ENCODE measurements at places on chromosomes 16 and 17. TPM values are rescaled to one million over a fixed set of nuclear protein-coding genes. Genes with fewer than 3 reads are reported as not detected.

- no peak overlapping the region for H3K4me3 ChIP-seq
- H3K36me3 ChIP-seq = peaks cover 25% of the 10 kb centered on the region
- DNase-seq = peak; percentile 30
- H3K27ac ChIP-seq = peak overlapping the region; percentile 64
- H3K27me3 ChIP-seq = no peaks in the 10 kb centered on the region
- peaks cover 18% of the 10 kb centered on the region for H3K4me1 ChIP-seq
These were observed 16.8 kb downstream of the PDK2 start for GRCh38 chr17:50111673-50112655.

DNA sequence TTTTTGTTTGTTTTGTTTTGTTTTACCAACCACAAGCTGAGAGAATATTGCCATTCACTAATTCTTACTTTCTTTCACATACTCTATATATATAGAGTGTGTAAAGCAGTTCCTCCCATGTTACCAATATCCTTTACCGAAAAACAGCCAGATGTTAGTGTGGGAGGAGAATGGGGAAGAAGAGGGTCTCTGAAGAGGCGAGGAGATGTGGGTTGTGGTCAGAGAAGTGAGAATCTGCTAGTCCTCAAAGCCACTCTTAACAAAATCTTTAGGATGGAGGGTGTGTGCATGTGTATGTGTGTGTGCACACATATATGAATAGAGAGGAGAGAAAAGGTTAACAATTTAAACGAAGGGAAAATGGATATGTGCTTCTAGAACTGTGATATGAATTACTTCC is 80.6 kb downstream of the TUBD1 start:
- H3K27ac ChIP-seq = no peak overlapping the region
- no peak overlapping the region for H3K4me3 ChIP-seq
- no peaks in the 10 kb centered on the region for H3K4me1 ChIP-seq
- no peaks in the 10 kb centered on the region for H3K36me3 ChIP-seq

The CPNE7 gene
- not detected for total RNA-seq

GRCh38 chr17:2337544-2338314 is 428 bp downstream of the SGSM2 start:
- H3K27ac ChIP-seq = peak overlapping the region; percentile 84
- H3K4me1 ChIP-seq = peaks cover 8% of the 10 kb centered on the region
- H3K36me3 ChIP-seq = peaks cover 23% of the 10 kb centered on the region

DNA sequence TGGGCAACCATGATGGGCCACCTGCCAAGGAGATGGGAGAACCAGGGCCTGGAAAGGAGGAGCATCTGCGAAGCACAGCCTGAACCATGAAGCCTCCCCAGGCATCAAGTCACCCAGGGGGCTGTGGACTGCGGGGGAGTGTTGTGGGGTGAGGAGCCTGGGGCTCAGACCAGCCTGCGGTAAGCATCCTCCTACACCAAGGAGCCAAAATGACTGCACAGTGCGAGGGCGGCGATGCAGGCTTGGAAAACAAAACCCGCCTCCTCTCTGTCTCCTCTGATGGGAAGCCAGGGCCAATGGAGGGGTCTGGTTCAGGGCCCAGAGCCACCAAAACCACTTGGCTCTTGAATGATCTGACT is 18.1 kb upstream of the MAF start:
- no peak overlapping the region for H3K27ac ChIP-seq
- no peaks in the 10 kb centered on the region for H3K36me3 ChIP-seq
- H3K4me1 ChIP-seq = no peaks in the 10 kb centered on the region

GRCh38 chr16:14501331-14502255 is 128.5 kb downstream of the PARN start:
- H3K27me3 ChIP-seq = no peaks in the 10 kb centered on the region
- H3K36me3 ChIP-seq = no peaks in the 10 kb centered on the region
- H3K27ac ChIP-seq = peak overlapping the region; percentile 73

DNA sequence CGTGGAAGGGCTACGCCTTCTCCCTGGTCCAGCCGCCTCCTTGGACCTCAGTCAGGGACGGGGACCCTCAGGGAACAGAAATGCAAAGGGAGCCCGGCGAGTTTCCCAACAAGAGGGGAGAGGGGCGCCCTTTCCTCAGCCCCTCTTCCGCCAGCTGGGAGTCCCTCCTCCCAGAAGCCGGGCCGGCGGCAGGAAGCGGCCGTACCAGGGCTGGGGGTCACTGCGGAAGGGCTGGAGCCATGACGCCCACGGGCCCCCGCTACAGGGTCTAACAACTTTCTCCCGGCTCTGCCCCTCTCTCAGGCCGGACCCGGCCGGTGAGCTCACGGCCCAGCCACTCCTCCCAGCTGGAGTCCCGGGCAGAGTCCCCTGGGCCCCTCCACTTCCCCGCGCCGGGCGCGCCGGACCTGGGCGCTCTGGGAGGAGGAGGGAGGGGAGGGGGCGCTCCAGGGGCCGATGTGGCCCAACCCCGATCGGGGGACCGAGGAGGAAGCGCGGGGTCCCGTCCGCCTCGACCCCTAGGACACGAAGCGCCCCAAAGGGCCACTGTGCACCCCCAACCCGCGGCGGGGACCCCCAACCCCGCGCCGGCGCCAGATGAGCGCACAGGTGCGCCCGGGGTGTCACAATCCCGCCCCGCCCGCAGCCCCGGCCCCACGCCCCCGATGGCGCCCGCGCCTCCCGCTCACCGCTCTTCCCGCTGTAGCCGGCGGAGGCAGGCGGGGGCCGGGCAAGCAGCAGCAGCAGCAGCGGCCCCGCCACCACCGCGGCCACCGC is 578 bp downstream of the PGAP6 start:
- DNase-seq = no peak
- peak overlapping the region; percentile 40 for H3K27ac ChIP-seq
- H3K27me3 ChIP-seq = no peaks in the 10 kb centered on the region
- H3K4me1 ChIP-seq = peaks cover 28% of the 10 kb centered on the region

- no peak for DNase-seq
- H3K27ac ChIP-seq = no peak overlapping the region
- no peaks in the 10 kb centered on the region for H3K36me3 ChIP-seq
- H3K4me1 ChIP-seq = peaks cover 5% of the 10 kb centered on the region
- H3K27me3 ChIP-seq = peaks cover 73% of the 10 kb centered on the region
These were observed 3.9 kb upstream of the HOXB5 start for GRCh38 chr17:48597528-48597777.

The ATAD5 gene
- 1.5 TPM for total RNA-seq

GRCh38 chr16:67529582-67530012 is 968 bp downstream of the RIPOR1 start:
- peak overlapping the region; percentile 80 for H3K27ac ChIP-seq
- H3K4me3 ChIP-seq = peak overlapping the region; percentile 38
- no peak for DNase-seq
- peaks cover 31% of the 10 kb centered on the region for H3K4me1 ChIP-seq

DNA sequence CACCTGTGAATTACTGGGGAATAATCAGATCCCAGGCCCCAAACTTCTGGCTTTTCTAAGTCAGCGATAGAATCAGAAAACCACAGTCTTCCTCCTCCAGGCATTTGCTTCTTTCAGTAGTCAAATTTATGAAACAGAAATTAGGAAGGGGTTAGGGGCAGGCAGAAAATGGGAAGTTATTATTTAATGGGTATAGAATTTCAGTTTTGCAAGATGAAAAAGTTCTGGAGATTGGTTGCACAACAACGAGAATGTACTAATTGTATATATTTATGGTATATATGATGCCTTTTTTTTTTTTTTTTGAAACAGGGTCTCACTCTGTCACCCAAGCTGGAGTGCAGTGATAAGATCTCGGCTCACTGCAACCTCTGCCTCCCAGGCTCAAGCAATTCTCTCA is 23.5 kb downstream of the ORC6 start:
- no peak overlapping the region for H3K4me3 ChIP-seq
- no peak overlapping the region for H3K27ac ChIP-seq
- H3K4me1 ChIP-seq = no peaks in the 10 kb centered on the region
- no peaks in the 10 kb centered on the region for H3K36me3 ChIP-seq

The VAT1L gene
- total RNA-seq = 1.9 TPM

DNA sequence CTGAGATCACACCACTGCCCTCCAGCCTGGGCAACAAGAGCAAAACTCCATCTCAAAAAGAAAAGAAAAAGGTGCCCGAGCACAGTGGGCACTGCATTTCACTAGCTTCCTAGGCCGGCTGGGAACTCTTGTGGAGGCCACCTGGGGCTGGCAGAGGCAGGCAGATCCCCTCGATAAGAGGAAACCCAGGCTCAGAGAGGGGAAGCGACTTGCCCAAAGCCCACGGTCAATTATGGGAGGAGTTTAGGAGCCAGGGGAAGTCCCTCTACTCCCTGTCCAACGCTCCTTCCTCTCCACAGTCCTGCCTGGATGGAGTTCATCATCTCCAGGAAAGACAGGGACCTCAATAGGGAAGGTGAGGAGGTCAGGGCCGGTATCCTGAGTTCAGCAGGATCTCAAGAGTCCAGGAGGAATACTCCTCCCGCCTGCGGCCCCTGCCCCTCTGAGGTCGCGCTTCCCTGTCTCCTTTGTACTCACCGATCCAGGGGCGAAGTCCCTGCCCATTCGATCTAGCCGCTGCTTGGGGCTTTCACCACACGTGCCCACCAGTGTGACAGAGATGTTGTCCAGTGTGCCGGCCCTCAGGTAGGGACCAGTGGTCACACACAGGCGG is 841 bp downstream of the ALOXE3 start:
- no peaks in the 10 kb centered on the region for H3K27me3 ChIP-seq
- no peak overlapping the region for H3K27ac ChIP-seq
- no peak overlapping the region for H3K4me3 ChIP-seq
- H3K36me3 ChIP-seq = no peaks in the 10 kb centered on the region
